Activated CD8-positive, alpha-beta memory T cell treated with anti-CD3 and anti-CD28 coated beads, Interleukin-2, amount 10 ng/mL, durations not matched to agents 7 days and 5 days (primary cell): ENCODE measurements at places on chromosomes 13 and 19. TPM values are rescaled to one million over a fixed set of nuclear protein-coding genes. Genes with fewer than 3 reads are reported as not detected.

DNA sequence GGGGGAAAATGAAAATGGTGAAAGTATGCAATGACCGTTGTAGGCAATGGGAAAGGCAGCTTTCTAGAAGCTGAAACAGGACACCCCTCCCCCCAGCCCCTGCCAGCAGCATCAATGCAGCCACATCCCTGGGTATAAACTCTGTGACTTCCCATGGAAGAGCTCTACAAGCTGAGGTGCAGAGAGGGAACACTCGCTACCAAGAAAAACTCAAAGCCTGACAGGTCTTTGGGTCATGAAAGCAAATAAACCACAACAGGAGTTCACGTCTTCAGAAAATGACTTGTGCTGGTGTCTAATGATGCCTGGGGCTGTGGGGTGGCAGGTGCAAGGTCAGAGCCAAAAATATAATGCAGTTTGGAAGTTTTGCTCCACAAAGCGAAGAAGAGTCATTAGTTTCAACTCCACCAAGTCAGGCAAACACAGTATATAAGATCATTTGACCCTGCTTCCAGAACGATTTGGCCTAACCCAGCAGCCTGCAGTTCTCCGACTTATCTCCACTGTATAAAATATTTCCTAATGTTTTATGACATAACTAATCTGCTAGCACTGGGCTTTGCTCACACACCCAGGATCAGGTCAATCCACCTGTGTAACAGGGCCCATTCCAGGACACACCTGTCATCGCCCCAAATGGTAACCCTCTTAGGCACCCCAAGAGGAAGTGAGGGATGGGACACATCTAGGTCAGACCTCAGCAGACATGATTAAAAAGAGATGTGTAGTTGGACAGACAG, 102.1 kb downstream of the IRS2 start:
- DNase-seq = no peak

- DNase-seq = no peak
Observed at GRCh38 chr19:41919948-41920712, 8.1 kb downstream of the ERFL start.

UTP14C gene
- 11.5 TPM for total RNA-seq

- DNase-seq = no peak
Observed at GRCh38 chr19:39916236-39916635, 18.2 kb downstream of the FCGBP start.

GRCh38 chr19:11612816-11613511, 15.7 kb downstream of the ZNF627 start:
- no peak for DNase-seq

RGS9BP gene
- total RNA-seq = 0.28 TPM

- DNase-seq = no peak
Observed at GRCh38 chr13:43139921-43140320, 116.5 kb downstream of the DNAJC15 start.

- DNase-seq = no peak
Observed at GRCh38 chr13:110225609-110226574, 81.1 kb downstream of the COL4A1 start.

DNA sequence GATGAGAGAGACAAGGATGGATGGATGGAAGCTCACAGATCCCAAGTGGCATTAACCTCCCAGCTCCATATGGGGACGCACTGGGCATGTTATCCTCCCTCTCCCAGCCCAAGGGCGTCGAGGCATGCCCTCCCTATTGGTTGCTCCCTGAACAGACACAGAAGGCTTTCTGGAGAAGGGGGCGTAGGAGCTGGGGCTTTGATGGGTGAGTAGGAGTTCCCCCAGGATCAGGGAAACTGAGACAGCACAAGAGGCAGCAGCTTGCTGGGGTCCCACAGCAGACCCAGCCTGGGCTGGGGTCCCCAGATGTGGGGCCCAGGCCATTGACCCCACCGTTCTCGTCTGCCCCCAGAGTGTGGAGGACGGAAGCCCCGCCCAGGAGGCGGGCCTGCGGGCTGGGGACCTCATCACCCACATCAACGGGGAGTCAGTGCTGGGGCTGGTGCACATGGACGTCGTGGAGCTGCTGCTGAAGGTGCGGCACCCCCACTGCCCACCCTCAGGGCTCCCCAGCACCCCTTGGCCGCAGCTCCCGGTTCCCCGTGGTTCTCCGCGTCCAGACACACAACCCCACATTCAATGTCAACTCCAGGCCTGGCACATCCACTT, 7.5 kb upstream of the PIK3R2 start:
- DNase-seq = no peak

- no peak for DNase-seq
Observed at GRCh38 chr13:20312292-20312691, 80.2 kb upstream of the GJB6 start.

GRCh38 chr19:51394050-51394836, 3.9 kb upstream of the C19orf84 start:
- DNase-seq = peak; percentile 99

DNA sequence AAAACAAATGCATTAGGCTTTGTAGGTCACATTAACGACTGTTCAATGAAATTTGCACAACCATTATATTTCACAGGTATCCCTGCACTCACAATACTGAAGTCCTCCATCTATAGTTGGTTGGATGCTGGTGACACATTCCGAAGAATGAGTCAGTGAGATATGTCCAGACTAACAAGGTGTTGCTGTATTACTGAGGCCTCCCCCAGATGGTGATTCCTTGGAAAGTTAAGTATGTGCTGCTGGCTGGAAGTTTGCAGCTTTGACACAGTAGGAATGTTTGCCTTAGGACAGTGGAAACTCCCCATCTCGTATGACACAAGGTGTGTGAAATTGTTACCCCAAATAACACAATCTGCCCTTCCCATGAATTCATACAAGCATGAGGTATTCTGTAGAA, 46.6 kb downstream of the FGF14 start:
- DNase-seq = no peak

- peak; percentile 91 for DNase-seq
Observed at GRCh38 chr19:1269478-1270212, 513 bp downstream of the CIRBP start.

DNA sequence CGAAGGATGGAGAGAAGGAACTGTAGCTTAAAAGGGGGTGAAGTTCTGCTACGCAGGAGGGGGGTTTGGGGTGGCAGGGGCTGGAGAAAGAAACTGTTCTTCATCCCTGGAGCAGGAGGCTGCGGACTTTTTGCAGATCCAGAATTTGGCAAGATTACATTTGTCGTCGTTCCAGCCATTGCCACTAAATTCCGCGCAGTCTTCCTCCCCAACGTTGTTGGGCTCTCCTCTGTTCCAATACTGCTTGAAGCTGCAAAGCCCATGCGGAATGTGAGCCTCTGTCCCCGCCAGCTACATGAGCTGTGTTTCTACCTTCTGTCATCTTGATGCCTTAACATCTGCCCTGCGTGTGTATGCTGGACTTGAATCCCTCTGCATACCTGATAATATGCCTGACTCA, 4.3 kb downstream of the CD209 start:
- DNase-seq = no peak

DNA sequence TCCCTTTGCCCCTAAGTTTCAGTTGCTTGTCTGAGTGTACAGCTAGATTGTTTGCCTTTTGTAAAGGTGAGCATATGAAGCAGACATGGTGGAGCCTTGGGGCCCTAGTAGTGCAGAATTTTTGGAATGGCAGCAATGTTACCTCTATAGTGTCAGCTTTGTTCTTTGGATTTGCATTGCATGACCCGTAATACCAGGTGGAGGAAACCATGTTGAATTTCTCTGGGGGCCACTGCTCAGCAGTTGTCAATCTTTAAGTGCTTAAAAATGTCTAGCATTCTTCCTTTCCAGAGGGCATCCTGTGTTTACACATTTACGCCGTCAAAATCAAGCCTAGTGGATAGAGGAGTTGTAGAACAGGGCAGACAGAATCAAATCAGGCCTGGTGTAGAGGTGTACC, 303.3 kb downstream of the ATP8A2 start:
- DNase-seq = no peak

SLC25A41 gene
- total RNA-seq = 0.44 TPM

DNA sequence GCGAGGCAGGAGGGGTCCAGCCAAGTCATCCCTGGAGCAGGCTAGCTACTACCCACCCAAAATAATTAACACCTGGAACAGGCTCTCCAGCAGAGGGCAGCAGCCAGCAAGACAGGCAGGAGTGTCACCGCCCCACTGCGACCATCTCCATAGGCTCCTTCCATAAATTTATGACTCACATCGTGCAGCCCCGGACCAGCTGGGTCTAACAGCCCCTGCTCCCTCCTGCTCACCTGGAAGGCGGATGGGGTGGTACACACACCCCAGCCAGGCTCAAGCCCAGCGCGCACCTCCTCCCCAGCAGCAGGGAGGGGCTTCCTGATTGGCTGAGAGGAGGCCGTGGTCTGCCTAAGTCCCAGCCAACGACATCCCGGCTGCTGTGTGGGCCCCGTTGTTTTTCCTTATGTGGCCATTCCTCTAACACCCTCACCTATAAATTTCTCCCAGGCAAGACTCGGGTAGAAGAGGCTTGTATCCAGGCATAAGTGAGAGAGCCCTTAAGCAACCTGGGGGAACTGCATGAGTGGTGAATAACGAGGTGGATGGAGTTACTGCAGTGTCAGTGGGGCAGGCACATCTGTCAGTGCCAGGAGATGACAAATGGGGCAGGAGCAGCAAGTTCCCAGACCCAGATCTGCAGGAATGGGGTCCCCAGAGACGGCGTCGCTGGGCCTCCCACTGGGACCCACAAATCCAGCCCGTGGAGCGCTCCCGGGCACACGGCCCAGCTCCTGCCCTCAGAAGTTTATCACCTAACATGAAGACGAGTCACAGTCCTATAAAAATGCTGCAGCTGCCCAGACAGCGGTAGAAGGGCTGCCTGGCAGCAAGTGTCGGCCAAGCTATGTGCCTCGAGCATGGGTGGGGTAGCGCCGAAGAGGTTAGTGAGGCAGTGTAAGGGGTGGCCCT, 43.1 kb downstream of the CEBPG start:
- DNase-seq = peak; percentile 79

DNA sequence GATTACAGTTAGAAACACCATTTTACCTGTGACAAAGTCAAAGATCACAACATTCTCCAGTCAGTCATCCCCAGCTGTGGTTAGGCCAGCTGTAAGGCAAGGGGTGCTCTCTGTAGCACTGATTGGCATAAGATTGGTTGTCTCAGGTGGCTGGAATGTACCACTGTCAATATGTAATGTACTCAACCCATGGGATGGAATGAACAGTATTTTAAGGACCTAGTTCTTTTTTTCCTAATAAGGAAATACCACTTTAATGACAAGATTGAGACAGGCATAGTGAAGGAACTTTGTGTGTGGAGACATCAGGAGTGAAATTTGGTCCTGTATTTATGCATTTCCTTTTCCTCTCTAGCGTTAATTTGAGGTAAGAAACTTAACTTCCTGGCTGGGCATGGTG, 310.7 kb downstream of the ITGBL1 start:
- no peak for DNase-seq

- DNase-seq = no peak
Observed at GRCh38 chr13:41503356-41503755, 46.0 kb downstream of the RGCC start.

DNA sequence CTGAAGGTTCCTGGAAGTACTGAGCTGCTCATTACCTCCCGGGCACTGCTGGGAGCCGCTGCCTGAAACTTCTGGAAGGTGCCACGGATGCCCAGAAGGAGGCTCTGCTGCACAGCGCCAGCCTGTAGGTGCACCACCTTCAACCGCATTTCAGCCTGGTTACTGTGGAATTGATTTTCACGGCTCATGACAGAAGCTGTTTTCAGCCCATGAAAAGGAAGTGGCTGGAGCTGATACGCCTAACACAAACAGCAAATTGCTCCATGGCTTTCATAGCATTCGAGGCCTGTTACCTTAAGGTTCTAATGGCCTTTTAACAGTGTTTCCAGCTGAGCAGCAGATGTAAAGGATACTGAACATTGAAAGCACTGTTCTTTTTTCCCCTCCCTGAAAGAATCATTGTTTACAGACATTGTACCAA, 22.0 kb downstream of the GPC6 start:
- DNase-seq = no peak

WDR83 gene
- 21.4 TPM for total RNA-seq
